HuH-7.5 (cell line): ENCODE measurements at places on chromosomes 7 and 10.

DNA sequence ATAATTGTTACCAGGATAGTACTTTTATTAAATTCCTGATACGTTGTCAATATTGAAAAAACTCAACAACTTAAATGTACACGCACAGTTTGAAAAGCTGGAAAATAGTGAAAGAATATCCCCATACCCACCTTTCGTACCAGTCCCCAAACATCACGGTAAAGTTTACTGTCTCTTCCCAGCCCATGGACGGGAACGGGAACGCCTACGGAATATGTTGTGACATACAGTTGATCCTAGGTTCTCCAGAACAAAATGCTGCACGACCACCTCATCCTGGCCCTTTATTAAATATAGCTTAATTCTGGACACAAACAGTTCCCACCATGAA, 527 bp upstream of the BCAP29 start:
- DNase-seq: peak; percentile 35

- no peak for DNase-seq
Observed at GRCh38 chr7:15680446-15680845, 6.0 kb downstream of the MEOX2 start.

GRCh38 chr10:8066124-8066523, 11.6 kb downstream of the GATA3 start:
- no peak for DNase-seq

GRCh38 chr7:155312633-155313032, 15.0 kb downstream of the INSIG1 start:
- DNase-seq: no peak

DNA sequence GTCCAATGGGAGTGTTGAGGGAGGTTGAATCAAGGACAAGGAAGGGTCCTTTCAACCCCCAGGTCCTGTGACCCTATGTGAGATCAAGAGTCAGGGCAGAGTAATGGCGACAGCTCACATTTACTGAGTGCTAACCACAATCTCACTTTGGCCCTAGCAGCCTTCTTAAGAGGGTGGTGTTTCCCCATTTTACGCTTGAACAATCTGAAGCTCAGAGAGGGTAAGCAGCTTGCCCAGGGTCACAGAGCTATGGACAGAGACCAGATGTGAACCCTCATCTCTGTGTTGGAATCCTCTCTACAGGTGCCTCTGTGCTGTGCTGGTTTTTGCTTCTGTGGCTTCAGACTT, 102.0 kb downstream of the GRK5 start:
- no peak for DNase-seq
